NCI-H748 treated with DMSO at 0.1 percent for 48 hours (cell line): ENCODE measurements at places on chromosomes 1 and 21.

- DNase-seq: no peak
These were observed 363.0 kb downstream of the ZP4 start for GRCh38 chr1:237527761-237528160.

DNA sequence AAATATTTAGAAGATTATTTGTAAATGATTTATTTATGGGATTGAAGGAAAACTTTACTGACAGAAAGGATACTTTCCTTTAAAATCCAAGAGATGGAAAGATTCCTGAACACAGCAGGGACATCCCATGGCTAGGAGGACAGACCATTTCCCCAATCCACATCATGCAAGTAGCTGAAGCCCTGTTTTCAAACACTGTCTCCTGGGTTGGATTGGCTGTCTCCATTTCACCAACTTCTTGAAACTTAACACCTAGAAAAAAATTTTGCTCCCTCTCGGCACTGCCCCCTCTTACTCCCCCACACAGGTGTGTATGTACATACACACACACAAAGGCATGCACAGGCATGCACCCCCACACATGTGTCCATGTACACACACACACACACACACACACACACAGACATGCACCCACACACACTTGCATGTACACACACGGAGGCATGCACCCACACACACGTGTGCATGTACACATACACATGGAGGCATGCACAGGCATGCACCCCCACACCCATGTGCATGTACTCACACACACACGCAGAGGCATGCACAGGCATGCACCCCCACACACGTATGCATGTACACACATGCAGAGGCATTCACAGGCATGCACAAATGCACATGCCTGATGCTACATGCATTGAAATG is 320.0 kb downstream of the CHRM3 start:
- no peak for DNase-seq

DNA sequence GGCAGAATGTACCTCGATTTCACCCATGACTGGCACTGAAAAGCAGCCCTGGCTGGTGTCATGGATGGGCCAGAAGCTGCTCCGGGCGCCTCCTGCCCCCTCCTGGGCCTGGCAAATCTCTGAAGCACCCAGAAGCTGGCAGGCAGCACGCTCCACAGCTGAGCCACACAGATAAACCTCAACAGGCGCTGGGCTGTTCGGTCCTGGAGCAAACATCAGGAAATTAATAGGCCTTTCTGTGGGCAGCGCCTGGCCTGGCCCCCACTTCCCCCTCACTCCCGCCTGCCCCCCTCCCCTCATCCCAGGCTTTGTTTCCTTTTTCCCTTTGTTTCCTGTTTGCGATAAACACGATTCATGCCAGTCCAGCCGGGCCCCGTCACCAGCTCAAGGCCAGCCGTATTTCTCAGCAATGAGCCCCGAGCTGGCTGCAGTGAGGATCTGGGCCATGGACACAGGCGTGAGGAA is 20.1 kb upstream of the DISP3 start:
- no peak for DNase-seq

- no peak for DNase-seq
These were observed 151.8 kb upstream of the ST6GALNAC5 start for GRCh38 chr1:76715474-76715873.

DNA sequence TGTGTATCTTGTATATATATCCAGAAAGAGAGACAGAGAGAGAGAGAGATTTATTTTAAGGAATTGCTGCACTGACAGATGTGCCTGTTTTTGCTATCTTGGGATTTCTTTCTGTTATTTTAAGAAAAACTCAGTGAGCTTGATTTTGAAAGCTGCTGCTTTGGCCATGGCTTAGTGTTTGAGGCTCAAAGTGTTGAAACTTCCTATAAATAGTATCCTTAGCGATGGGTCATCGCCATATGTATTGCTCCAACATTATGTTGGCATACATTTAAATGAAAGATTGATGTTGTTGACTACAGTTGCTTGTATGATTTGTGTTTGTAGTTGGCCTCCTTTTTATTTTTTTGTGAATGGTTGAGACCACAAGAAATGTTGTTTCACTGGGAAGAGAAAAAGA is 29.0 kb upstream of the NTPCR start:
- DNase-seq: no peak
